ENCODE measurements at places on chromosomes 6 and 20.

GRCh38 chr6:36615018-36615761 is 21.0 kb downstream of the SRSF3 start:
- peak; percentile 13 for DNase-seq

DNA sequence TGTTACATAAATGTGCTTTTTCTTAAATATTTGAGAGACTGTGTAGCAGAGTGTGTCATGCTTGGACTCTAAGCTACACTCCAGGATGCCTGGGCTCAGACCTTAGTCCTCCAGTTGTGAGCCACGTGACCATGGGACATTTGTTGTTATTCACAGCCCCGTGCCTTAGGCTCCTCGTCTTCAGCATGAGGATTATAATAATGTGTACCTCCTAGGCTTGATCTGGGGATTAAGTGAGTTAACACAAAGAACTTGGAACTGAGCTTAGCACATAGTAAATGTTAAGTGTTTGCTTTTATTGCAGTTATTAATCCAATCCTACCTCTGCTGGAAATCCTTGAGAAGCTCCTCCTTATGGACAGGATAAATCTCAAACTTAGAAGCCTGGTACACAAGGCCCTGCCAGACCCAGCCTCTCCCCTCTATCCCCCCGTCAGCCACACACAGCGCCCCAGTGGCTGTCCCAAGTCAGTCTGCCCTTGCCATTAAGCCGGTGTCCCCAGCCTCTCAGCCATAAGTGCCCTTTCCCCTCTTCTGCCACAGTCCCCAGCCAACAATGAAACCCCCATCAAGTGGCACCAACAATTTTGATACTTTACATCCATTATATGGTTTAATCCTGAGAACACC is 177.5 kb downstream of the TMEM242 start:
- DNase-seq, result no peak

DNA sequence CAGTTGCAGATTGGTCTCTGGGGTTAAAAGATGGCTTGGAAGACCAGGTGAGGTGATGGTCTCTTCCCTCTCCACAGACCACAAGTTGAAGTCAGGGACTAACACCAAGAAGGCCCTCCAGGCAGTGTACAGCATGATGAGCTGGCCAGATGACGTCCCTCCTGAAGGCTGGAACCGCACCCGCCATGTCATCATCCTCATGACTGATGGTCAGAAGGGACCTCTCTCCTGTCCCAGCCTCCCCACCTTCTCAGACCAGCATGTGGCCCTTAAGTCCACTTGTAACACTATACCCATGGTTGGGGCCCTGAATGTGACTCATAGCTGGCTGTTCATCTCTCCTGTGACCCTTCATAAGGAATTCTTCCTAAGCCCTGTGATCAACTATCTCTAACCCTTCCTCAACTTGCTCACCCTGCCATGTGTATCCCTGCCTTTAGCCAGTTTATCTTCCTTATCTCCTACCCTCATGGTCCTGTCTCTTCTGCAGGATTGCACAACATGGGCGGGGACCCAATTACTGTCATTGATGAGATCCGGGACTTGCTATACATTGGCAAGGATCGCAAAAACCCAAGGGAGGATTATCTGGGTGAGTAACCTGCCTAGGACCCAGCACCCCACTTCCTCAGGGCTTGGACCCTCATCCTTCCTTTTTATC is 3.0 kb downstream of the CFB start:
- DNase-seq, result no peak

DNA sequence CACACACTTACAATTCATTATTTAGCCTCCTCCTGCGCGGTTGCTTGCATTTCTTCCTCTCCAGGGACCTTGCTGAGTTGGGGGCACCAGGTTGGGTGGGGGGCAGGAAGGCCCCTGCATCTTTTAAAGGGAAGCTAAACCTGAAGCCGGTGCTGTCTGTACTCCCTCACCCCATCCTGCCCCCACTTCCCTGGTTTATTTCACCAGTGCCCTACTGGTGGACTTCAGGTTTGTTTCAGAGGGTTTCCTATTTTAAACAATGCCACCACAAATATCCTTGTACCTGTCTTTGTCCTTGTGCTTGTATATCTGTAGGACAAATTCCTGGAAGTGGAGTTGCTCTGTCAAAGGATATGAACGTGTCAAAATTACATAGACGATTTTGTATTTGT is 21.0 kb downstream of the PTK7 start:
- no peak for DNase-seq

GRCh38 chr6:30325873-30326525 is 728 bp upstream of the TRIM39 start:
- peak; percentile 70 for DNase-seq

DNA sequence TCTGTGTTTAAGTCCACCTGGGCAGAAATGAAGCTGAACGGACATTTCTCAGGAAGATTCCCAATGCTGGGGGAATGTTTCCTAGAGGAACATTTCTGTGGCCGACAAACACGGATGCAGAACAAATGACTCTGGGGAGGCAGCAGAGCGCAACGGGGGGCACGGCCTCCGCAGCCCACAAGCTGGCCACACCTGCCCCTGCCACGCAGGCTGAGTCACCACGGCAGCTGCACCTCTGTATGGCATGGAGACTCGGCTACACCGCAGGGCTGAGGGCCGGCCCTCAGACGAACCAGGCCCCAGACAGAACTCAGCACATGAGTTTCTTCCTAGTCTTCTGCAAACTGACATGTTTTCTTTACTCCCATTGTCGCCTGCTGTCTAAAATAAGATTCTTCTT is 10.0 kb upstream of the PRR18 start:
- no peak for DNase-seq

DNA sequence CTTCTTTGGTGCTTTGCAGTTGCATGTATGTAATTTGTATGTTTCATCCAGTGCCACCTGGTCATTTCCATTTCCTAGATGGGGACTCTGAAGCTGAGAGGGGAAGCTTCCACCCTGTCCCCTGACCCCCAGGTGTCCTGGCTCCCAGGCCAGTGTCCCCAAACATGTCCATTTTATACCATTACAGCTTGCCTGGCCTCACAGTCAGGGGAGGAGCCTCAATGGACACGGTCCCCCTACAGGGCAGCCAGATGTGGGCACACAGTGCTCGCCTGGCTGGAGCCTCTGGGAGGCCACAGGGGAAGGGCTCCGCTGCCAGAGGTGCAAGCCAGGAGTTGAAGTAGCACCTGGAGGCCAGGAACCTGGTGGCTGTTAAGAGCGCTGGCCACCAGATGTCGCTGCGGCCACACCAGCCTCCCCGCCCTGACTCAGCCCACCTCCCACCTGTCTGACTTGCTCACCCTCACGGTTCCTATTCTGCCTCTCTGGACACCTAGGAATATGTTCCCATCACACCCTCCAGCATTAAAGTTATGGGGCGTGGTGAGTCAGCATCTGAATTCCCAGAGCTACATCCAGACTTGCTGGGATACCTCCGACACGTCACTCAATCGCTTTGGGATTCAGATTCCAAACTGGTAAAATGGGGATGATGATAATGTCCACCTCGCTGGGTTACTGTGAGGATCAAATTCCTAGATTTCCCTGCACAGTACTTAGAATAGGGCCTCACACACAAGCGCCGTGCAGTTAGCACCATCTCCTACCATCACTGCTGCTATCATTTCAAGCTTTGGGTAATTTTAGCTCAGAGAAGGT is 107.4 kb downstream of the SULF2 start:
- no peak for DNase-seq

GRCh38 chr20:47789764-47790579 is 4.7 kb upstream of the SULF2 start:
- DNase-seq, result no peak

DNA sequence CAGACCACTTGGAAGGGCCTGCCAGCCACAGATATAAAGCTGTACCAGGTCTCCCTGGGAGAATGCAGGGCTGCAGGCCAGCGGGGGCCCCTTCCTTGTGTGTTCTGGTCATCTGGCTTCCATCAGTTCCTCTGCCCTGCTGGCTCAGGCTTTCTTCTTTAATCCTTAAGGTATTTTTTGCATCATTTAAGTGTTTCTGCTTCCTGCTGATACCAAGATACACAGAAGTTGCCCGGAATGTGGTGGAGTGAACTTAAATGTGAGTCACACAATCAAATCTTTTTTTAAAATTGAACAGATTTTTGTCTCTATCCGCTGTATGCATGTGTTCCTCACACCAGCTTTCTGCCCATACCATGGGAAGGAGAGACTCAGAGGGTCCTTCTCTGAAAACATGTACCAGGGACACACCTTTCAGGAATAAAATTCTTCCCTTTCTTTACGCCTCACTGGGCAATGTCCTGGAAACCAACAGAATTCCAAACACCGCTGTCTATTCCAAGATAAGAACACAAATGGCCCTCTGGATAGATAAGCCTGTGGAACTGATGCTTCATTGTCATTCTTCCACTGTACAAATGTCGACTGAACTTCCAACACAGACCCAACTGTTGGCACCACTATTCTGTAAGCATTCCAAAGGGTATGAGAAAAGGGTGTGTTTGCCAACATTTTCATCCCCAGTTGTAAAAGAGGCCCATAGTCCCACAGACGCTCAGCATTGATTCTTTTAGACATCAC is 206.2 kb upstream of the MYLIP start:
- no peak for DNase-seq

DNA sequence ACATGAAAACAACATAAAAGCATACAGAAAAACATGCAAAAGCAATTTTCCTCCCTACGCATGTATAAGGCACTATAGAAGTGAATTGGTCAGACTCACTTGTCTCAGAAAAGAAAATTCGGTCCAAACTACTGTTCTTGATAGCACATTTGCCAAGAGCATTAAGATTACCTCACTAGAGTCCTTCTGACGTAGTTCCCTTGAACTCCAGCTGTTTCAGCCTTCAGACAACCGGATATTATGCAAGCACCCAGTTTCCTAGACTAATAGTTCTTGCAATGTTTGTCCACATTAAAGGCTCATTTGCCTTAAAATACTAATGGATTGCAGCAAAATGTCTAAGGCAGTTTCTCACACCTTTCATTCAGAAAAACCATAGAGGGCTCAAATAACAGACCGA is 2.5 kb upstream of the CASS4 start:
- DNase-seq, result no peak
